ENCODE measurements at places on chromosomes 4 and X.
A peak's percentile ranks its signal among the peaks of the same experiment; 100 is the strongest.

GRCh38 chrX:47587906-47588735 lies 5.9 kb downstream of the TIMP1 start:
- DNase-seq = no peak

GRCh38 chr4:159015841-159016240 lies 87.0 kb upstream of the RAPGEF2 start:
- DNase-seq = no peak

- no peak for DNase-seq
Measured at GRCh38 chr4:600850-601515, 24.4 kb upstream of the PDE6B start.

DNA sequence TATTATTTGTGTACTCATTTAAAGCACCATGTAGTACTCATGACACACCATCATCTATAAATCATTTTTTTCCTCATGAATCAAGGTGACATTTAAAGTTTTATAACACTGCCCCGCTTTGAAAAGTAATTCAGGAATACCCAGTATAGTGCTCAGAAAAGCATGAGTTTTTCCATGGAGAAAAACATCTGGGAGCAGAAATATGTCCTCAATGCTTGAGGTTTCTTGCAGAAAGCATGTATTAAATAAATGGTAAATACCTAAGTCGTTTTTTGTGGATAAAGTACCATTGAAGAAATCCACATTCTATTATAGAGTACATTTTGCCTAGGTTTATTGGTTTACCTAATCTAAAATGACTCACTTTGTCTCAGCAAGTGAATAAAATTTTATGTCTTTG lies 66.2 kb downstream of the UBA6 start:
- no peak for DNase-seq

DNA sequence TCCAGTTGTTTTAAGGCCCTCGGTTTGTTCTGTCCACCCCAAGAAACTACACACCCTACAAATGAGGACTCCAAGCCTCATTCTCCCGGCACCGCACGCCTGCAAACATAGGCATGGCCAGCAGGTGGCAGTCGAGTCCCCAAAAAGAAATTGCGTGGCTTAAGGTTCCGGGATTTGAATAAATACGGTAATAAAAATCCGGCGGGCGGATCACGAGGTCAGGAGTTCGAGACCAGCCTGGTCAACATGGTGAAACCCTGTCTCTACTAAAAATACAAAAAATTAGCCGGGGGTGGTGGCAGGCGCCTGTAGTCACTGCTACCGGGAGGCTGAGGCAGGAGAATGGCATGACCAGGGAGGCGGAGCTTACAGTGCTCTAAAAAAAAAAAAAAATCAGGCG lies 21.8 kb upstream of the CSF2RA start:
- DNase-seq = peak; percentile 62

- no peak for DNase-seq
Measured at GRCh38 chrX:147850875-147851274, 60.8 kb upstream of the FMR1 start.

GRCh38 chr4:180792541-180792940 lies 1450.7 kb upstream of the TENM3 start:
- DNase-seq = no peak

DNA sequence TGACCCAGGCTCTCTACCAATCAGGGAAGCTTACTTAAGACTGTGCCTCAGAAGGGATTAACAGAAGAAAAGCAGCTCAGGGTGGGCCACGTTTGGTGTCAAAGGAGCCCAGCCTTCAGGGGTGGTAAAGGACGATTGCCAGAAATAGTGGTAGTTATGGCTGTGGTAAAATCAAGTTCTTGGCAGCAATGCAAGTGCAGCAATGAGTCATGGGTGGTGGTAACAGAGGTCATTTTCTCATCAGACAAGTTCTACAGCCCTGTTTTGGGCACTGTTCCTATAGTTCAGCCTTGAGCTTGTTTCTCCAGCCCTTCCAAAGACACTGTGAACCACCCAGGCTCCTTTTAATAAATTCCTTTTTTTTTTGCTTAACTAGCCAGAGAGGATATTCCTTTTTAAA lies 120.3 kb downstream of the EFHC2 start:
- DNase-seq = no peak

DNA sequence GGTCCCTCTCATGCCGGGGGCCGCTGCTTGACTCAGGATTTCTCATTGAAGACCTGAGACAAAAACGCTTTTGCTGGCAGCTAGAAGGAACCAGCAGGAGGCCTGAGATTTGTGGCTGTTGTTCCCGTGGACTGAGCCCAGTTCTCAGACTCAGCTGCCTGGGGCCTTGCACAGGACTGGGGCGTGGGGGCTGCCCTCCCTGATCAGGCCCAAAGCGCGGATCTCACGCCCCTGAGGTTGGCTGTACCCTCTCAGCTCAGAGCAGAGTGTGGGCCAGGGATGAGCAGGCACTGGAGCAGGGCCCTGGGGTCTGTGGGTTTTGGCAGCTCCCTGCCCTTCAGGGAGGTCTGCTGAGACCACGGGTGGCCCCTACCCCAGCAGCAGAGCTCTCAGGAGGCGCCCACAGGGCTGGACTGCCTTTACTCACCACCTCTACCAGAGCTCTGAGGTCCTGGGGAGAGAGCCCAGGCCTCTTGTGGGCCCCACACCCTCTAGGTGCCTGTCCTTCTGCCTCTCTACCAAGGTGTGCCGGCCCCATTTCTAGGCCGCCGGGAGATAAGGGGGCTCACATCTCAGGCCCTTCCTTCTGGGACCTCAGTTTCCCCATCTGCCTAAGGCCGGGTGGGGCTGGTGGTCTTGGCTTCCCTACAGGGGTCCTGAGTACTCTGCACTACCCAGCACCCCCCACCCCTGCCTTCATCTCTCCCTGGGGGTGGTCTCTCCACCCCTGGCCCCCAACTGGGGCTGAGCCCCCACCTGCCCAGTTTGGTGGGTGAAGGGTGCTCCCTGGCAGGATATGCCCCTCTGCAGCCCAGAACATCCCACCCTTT lies 5.6 kb downstream of the MSANTD1 start:
- DNase-seq = no peak

DNA sequence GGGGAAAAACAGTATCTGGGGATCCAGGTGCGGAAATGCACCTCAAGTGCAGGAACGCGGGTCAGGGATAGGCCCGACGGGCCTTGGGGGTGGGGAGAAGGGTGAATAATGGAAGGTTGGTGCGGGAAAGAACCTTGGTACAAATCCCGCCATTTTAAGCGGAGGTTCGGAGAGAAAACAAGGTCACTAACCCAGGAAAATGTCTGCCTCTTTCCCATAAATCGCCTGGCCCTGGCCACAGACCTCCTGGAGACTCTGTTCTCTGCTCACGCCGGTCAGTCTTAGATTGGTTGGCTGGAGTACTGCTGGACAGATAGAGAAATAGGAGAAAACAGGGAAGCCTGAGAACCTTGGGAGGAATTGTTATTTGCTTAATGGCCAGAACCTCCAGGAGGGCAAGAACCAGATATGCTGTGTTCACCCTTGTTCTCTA lies 897 bp upstream of the FBXL5 start:
- DNase-seq = no peak

GRCh38 chr4:18882468-18882867 lies 860.9 kb upstream of the LCORL start:
- no peak for DNase-seq

DNA sequence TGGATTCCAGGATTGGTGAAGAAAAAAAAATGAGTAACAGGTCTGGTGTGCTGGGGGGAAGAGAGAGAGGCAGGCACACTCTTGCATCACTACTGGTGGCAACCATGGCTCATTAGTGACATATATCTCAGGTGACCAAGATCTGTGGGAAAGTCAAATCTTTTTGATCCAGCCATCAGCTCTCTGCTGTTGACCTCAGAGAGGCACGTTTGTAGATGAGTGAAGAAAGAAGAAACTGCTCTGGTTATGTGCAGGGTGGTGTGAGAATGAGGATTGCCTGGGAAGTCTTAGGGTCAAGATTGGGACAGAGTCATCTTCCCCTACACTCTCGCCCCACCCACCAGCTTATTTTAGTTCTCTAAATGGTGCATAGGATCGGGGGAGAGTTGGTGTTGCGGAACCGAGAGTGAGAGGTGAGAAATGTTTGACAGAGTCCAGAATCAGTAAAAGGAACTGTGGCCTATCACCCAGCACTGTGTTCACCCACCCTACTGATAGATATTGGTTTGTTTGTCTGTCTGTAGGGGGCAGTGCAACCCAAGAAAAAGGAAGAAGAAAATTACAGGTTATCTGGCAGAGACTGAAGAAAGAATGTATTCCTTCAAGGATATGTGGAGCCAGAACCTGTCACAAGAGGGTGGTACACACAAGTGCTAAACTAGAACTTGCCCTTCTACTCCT lies 21.9 kb downstream of the ARMCX6 start:
- DNase-seq = no peak

- no peak for DNase-seq
Measured at GRCh38 chr4:138727731-138728130, 287.9 kb upstream of the NOCT start.

DNA sequence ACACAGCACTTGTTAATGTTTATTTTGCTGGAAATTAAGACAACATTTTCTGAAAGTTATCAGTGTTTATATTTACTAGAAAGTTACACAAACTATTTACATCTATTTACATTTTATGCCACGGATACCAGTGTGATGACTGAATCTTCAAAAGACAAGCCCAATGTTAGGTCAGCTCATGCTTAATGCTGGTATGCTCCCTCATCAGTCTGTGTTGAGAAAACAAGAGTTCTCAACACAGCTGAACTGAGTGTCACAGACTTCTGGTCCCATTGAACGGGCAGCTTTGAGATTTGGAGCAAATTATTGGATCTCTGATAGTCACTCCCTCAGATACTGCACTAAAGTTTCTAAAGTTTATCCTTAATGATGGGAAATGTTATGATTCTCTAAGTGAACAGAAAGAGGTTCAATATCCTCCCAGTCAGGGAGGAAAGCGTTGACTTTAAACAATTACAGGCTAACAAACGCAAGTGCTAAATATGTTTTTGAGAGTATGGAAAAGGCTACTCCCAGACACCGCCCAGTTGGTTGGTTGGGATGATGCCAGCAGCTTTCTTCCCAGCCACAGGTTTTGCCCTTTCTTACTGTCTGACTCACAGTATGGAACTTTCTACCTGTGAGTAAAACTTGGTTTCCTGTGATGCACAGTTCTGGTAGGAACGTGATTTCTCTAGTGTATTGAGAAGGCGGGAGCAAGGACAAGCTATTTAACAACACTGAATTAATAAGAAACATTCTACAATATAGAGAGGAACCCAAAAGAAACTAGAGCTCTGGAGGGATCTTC lies 1293.6 kb upstream of the TENM3 start:
- DNase-seq = no peak

GRCh38 chr4:189048119-189048518 lies 892.6 kb upstream of the FRG1 start:
- DNase-seq = no peak

- no peak for DNase-seq
Measured at GRCh38 chr4:112517067-112517634, 1.2 kb upstream of the NEUROG2 start.

DNA sequence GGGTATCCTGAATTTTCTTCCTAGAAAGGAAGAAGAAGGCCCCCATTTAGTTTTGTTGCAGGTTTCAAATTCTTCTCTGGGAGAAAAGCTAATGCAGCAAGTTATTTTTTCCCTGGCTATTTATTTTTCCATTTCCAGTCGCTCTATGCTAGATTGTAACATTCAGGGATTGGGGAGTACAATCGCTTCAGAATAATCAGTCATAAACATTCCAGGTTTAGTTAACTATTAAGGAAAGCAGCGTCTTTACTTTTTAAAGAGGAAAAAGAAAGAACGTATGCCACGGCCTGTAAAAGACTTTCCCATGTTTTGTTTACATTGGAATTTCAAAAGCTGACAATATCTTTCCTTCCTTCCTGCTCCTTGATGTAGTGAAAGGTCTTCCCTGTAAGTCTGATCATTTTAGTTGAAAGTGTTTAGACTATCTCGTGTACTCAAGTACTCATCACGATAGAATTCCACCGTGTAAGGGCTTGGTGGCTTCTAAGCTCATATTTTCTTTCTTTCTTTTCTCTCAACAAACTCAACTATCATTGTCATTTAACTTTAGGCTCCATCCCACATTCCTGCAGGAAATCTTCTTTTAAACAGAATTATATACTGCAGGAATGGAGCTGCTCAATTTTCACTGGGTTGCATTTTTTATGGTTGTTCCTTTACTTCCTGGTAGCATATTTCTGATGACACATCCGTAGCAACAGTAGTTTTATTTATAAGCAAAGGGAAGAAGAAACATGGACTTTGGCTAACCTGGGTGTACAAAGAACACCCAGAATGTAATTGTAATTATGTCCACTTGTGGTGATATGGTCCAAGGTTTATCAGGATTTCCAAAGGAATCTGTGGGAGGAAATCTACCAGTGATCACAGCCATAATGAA lies 213.1 kb upstream of the FAT1 start:
- DNase-seq = no peak

DNA sequence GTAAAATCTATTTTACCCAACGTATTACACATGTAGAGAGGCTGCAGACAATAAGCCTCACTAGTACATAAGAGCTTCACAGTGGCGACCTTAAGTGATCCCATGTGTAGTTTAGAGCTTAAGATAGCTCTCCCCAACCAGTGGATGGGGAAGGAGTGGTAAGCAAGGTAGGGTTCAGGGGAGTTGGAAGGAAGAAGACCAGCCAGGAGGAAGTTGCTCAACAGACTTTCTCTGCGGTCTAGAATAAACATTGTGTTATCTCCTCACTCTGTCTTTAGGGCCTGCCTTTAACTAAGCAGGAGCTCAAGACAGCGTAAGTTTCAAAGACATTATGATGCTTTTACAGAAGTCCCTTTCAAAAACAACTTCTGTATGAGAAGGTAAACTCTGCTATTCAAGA lies 16.8 kb downstream of the MEPE start:
- no peak for DNase-seq

GRCh38 chr4:113446019-113446418 lies 315.5 kb downstream of the CAMK2D start:
- no peak for DNase-seq

GRCh38 chr4:73836373-73837279 lies at the start of gene CXCL6:
CXCL6 (plus strand) TSS chr4:73836678; CDS start chr4:73836751, 73 bp downstream.
- no peak for DNase-seq

DNA sequence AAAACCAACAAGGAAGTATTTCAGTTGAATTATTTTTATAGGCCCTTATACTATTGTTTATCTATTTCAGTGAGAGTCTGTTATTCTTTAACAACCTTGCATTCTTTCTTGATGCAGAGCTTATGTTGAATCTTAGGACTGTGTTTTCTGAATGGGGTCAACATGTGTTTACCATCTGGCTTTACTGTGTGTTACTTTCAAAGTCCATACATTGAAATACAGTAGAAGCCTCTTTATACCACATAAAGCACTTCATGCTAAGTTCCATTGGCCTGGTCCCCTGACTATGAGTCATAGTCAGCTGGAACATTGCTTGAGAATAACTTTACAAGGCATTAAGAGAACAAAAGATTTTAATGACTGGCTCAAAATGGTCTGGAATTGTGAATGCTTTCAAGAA lies 152.6 kb downstream of the GASK1B start:
- DNase-seq = no peak

All from activated T-helper 1 cell treated with Interleukin-2 at 50 U/mL for 16 hours (primary cell).